ENCODE measurements at places on chromosomes 4 and X.

DNA sequence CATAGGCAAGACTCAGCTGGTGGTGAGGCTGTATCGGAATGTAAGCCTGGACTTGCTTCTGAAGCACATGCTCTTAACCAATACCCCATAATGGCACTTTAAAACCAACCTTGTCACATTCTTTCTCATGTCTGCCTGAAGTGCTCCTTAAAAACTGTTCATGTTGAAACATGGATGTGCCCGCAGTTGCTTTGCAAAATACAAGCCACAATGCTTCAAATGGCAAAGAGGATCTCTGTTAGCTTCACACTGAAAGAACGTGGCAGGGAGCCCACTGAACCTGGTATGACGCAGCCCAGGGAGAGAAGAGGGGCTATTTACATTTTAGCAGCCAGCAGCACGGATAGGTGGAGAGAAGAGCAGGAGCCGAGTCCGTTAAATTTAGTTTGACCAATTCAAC lies 29.3 kb downstream of the SOD3 start:
- no peak for DNase-seq

DNA sequence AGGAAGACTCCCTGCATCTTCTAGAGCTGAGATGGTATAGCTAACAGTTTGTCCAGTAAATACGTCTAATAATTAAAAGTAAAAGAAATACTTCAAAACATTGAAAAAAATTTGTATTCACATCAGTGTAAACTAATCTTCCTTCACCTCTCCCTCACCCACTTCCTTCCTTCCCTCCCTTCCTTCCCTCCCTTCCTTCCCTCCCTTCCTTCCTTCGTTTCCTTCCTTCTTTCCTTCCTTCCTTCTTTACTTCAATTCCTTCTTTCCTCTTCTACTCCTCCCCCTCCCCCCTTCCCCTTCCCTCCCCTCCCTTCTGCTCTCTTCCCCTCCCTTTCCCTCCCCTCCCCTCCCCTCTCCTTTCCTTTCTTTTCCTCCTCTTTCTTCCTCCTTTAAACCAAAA lies 103.7 kb downstream of the POU4F2 start:
- DNase-seq = no peak

GRCh38 chrX:70359458-70359857 lies 63.7 kb upstream of the GDPD2 start:
- DNase-seq = no peak

GRCh38 chr4:7266525-7267292 lies 74.4 kb downstream of the SORCS2 start:
- peak; percentile 54 for DNase-seq

DNA sequence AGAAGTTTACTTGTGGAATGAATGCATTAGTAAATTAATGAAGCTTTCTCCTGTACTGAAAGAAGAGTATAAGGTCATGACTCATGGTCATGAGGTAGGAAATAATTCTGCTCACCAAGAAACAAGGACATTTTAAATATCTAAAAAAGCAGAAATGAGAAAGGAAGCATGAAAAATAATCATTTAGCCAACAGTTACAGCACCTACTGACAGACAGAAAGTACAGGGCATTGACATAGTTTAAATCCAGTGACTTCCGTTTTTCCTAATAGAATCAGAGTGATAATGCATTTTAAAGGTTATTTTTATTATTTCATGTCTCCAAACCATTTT lies 30.5 kb upstream of the ACSL1 start:
- no peak for DNase-seq

GRCh38 chr4:41611124-41611838 lies 73.3 kb downstream of the LIMCH1 start:
- DNase-seq = no peak
